ENCODE measurements at places on chromosomes 12 and 14.

- DNase-seq: no peak
Observed at GRCh38 chr14:58200846-58201245, 897 bp downstream of the ACTR10 start.

- DNase-seq: no peak
Observed at GRCh38 chr14:93228550-93228949, 21.5 kb downstream of the UBR7 start.

DNA sequence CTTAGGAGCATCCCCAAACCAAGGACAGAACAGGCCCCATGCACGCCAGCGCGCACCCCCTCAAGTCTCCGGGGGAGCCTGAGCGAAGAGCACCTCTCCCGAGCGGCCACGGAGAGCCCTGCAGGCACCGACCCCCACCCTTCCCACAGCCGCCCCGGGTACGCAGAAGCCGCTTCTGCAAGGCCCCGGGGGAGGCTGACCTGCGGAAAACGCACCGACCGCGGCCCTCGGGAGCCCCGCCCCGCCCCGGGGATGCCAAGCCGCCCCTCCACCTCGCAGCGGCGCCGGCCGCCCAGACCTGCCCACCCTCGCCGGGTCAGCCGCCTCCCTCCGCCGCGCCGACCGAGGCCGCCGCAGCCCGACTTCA lies 385 bp downstream of the CAPRIN2 start:
- DNase-seq: no peak

DNA sequence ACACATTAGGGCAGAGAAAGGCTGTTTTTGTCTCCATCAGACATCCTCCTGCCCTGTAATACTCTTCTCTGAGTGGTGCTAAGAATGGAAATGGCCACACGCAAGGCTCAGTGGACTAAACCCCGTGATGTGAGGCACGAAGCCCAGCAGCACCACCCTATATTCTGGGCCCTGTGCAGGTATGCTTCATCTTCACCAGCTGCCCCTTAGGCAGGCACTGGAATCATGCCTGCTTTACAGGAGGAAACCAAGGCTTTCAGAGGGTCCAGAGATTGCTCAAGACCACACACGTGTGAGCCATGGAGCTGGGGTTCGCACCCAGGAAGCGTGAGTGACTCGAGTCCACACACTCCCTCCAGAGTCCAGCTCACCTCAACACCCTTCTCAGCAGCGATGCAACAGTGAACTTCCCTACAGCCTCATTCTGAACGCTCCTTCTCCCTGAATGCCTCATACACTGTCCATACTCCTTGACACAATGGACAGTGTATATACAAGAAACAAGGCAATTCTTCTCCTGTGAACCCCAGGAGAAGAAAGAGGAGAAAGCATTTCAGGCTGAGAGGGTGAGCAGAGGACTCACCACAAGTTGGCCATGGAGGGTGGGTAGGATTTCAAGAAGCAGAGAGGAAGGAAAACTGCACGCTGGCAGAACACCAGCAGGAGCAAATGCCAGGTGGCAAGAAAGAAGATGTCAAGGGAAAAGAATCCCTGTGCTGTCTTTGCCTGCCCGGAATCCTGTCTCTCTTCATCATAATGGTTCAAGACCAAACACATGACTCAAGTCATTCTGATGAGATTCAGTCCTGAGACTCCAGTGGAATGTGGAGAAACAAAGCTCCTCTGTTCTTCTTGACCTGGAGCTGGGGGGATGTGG lies 39.1 kb downstream of the NT5DC3 start:
- no peak for DNase-seq

- DNase-seq: no peak
Observed at GRCh38 chr12:124463341-124463921, 104.0 kb downstream of the NCOR2 start.

- no peak for DNase-seq
Observed at GRCh38 chr14:35932659-35933159, 106.6 kb downstream of the BRMS1L start.

DNA sequence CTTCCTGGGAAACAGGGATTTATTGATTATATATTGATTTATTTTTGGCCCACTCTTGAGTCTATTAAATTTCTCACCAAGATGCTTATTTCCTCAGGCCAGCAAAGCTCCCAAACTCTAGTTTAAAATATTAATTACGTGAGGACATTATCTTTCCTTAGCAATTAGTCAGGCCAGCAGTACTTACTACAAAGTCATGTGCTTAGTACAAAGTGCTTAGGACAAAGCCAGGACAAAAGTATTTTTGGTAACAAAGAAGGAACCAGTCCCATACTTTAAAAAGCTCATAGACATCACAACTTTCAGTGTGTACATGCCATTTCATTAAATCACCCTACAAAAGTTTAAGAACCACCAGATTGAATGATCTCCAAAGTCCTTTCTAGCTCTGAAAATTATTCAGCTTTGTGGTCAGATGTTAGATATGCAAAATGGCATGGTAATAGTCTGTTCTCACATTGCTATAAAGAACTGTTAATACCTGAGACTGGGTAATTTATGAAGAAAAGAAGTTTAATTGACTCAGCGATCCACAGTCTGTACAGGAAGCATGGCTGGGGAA lies 94.7 kb upstream of the PWP1 start:
- no peak for DNase-seq

- peak; percentile 19 for DNase-seq
Observed at GRCh38 chr12:41777064-41777790, 367.4 kb downstream of the GXYLT1 start.

- DNase-seq: no peak
Observed at GRCh38 chr12:121980892-121981272, 40.8 kb upstream of the BCL7A start.

DNA sequence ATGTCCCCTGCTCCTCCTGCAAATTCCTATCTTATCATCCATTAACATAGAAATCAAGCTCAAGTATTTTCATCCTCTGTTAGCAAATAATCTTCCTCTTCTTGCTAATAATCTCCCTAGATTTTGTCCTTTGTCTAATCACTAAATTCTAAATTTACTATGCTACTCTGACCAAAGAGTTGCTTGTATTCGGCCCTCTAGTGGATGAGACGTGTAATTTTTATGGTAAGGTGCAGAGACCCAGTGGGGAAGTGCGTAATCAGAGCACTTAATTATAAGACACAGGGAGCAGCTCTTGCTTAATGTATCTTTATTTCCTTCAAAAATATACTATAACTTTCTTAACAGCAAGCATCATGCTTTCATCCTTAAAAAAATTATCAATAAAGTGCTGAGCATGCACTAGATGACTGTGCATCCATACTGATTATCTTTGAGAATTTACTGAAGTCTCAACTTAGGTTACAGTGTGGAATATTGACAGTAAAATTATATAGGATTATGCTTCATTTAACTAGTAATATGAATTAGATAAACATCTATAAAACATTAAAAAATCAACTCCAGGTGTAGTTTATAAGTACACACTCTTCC lies 212.6 kb downstream of the SLC16A7 start:
- DNase-seq: peak; percentile 13

DNA sequence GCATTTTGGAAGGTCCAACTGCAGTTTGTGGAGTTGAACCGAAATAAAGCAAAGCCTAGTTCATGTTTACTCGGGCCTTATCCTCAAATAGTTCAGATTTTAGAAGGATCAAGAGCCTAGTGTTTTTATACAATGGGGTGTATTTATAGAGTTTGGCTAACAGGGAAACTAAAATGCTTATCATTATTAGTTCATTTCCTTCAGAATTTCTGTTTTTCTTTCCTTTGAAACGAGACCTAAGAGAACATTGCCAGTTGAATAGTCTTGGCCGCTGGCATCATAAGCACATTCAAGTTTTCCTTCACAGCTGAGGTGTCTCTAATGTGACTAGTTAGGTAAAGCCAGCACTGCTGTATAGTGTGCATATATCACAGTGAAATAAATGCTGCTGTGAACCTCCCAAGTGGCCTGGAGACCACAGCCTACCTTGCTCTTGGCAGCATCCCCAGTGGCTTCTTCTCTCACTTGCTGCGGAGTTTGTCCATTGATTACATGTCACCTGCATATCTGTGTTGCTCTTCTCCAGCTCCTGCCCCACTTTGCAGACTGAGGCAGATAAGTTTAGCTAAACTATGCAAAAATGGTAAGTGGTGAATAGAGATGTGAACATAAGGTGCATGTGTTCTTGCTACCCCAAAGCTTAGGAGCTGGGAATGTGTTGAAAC lies 88.8 kb downstream of the ANO6 start:
- no peak for DNase-seq

GRCh38 chr12:21552635-21553328 lies 26.7 kb downstream of the SPX start:
- no peak for DNase-seq

DNA sequence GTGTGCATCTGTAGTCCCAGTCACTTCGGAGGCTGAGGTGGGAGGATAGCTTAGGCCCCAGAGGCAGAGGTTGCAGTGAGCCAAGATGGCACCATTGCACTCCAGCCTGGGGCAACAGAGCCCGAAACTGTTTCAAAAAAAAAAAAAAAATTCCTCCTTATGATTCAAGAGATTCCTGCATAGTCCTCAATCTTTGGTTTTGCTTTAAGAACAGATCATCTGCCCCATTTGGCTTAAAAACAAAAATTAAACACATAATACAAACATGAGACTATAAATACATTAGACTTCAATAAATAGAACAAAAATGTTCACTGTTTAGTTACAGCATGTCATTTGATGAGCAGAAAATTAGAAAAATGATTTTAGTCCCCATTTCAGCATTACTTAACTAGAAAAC lies 131.2 kb downstream of the PAWR start:
- no peak for DNase-seq

DNA sequence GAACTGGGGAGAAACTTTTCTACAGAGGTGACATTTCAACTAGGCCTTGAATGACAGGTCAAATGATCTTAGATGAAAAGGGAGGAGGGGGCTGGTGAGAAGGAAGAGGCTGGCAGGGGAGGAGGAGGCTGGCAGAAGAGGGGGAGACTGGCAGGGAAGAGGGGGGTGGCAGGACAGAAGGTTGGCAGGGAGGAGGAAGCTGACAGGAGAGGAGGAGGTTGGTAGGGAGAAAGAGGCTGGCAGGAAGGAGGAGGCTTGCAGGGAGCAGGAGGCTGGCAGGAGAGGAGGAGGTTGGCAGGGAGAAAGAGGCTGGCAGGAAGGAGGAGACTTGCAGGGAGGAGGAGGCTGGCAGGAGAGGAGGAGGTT lies 63.4 kb upstream of the PPP4R3A start:
- DNase-seq: no peak

- DNase-seq: no peak
Observed at GRCh38 chr12:31206038-31206670, 119.8 kb downstream of the SINHCAF start.

DNA sequence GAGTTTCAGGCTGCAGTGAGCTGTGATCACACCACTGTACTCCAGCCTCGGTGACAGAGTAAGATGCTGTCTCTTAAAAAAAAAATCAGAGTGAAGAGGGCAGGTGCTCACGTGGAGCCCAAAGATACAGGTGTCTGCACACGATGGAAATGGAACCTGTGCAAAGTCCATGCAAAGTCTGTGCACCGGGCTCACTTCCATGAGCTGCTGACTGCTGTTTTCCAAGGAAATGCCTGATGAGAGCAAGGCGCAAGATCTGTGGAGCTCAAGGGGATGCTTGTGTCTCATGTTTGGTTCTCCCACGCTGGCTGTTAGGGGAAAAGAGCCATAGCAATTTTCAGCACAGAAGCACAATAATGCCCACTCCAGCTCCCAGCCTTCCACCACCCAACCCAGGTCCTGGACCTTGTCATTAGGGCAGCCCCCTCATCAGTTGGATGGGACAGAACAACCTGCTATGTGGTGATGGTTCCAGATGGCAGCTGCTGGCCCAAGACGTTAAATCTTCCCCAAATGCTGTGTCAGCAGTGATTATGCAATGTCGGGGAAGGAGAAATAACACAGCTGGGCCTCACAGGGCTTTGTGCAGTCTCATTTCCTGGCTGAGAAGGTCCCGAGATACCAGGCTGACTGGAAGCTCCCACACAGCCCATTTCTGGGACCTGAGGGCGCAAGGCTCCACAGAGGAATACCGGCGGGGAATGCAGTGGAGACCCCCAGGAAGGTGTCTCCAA lies 27.9 kb upstream of the DICER1 start:
- no peak for DNase-seq

DNA sequence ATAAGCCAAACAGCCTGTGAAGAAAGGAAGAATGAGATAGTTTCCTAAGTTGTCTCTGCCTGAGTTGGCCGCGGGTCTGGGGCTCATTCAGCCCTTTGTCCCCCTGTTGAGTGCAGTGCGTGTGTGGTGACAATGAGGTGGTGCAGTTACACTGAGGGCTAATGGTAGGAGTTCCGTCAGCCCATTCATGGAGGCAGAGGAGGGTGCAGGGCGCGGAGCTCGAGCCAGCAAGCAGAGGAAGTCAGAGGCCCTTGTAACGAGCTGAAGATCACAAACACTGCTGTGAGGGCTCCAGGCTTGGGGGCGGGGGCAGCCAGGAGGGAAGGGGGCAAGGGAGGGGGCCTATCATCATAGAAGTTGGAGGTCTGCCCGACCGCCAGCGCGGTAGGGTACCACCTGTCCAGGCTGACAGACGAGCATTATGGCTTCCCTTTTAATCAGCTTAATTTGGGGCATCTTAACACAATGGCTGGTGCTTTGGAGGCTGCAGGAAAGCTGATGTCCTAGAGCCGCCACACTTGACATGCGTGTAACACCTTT lies 20.5 kb downstream of the CCND2 start:
- no peak for DNase-seq

DNA sequence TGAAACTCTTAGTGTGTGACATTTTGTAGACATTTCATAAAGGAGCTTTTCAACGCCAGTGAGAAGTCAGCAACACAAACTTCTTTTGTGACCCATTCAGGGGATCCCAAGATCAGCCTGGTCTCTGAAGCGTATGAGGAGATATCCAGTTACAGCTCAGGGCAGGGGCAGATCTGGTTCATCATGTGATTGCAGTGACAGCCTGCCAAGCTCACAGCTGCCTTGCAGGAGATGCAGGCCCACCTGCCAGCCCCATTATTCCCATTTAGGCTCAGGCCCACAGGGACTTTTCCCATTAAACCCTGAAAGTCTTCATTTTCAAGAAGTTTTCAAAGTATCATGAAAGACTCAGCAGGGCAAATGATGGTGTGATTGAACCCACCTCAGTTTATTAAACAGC lies 38.3 kb downstream of the SRGAP1 start:
- DNase-seq: no peak

DNA sequence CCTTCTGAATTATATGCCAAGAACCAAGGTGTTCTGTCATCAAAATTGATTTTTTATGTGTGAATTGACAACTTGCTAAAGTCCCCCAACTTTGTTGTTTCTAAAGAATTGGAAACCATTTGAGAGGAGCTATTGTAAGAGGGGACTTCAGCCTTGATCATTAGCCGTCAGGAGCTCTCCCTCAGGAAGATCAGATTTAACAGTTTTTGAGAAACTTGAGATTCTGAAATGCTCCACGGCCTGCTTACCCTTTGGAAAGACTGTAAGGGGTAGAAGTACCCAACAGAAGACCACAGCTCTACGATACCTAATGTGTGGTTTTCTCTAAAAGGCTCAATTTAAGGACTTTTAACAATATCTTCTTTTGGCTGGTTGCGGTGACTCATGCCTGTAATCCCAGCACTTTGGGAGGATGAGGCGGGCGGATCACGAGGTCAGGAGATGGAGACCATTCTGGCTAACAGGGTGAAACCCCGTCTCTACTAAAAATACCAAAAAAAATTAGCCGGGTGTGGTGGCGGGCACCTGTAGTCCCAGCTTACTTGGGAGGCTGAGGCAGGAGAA lies 51.1 kb downstream of the BAZ2A start:
- no peak for DNase-seq

GRCh38 chr14:91219517-91220389 lies 24.8 kb downstream of the GPR68 start:
- DNase-seq: no peak

GRCh38 chr14:52272375-52272774 lies 4.9 kb downstream of the PTGDR start:
- DNase-seq: no peak

GRCh38 chr12:75208856-75209811 lies 505 bp downstream of the KCNC2 start:
- DNase-seq: no peak

GRCh38 chr14:20934148-20934762 lies 21.0 kb upstream of the RNASE2 start:
- DNase-seq: no peak
